T-helper 1 cell (primary cell): ENCODE measurements at places on chromosomes 5 and 9.

DNA sequence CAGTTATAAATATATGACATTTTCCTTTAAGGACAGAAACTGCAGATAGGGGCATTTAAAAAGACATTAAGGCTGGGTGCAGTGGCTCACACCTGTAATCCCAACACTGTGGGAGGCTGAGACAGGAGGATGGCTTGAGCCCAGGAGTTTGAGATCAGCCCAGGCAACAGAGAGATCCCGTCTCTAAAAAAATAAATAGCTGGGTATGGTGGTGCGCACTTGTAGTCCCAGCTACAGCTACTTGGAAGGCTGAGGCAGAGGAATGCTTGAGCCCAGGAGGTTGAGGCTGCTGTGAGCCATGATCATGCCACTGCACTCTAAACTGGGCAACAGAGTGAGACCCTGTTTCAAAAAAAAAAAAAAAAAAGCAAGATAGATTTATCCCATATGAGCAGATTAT is 63.6 kb downstream of the CSNK1A1 start:
- DNase-seq, result no peak

DNA sequence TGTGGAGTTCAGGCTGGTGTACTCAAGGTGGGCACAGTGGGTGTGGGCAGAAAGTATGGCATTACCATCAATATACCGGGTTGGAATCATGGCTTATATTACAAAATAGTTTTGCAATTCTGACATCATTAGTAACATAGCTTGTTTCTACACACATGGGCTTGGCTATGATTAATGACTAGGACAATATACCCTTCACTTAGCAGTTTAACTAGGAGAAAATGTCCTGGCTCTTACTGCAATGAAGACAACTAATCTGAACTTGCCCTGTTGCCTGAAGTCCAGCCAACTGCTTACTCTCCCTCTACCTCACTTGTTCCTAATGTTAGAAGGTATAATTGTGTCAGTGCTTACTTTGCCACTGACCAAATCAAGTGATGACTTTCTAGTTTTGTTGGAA is 612.5 kb downstream of the EFNA5 start:
- DNase-seq, result no peak

GRCh38 chr9:78462611-78463010 is 165.7 kb downstream of the PSAT1 start:
- DNase-seq, result no peak

DNA sequence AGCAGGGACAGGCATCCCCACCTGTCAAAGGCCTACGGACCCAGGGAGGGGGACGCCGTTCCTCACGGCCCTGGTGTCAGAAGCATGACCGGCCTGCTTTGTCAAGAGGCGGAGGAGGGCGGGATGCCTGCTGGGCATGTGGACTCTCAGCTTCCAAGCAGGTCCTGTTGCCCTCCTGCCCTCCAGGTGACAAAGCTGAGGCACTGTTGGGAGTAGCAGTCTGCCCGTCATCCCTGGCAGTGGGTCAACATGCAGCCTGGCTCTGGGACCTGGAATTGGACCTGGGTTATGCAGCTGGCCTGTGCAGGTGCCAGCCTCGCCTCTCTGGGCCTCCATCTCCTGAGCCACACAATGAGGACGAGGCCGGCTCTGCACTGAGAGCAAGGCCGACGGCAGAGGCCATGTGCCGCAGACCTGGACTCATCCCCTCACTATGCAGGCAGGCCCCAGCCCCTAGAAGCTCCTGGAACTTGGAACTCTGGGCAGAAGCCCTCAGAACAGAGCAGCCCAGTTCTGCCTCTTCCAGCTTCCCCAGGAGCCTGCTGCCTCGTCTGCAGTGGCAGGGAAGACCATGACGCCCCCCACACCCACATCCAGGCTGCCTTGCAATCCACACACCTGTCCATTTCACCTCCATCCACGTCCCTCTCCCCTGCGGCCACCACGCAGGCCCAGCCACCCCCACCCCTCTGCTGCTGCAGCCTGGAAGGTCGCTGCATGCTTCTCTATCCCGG is 20.8 kb upstream of the FCN1 start:
- DNase-seq, result no peak

- DNase-seq, result no peak
Measured at GRCh38 chr9:112135706-112136105, 39.4 kb downstream of the SUSD1 start.

- no peak for DNase-seq
Measured at GRCh38 chr5:177131019-177131320, 2.6 kb upstream of the NSD1 start.

DNA sequence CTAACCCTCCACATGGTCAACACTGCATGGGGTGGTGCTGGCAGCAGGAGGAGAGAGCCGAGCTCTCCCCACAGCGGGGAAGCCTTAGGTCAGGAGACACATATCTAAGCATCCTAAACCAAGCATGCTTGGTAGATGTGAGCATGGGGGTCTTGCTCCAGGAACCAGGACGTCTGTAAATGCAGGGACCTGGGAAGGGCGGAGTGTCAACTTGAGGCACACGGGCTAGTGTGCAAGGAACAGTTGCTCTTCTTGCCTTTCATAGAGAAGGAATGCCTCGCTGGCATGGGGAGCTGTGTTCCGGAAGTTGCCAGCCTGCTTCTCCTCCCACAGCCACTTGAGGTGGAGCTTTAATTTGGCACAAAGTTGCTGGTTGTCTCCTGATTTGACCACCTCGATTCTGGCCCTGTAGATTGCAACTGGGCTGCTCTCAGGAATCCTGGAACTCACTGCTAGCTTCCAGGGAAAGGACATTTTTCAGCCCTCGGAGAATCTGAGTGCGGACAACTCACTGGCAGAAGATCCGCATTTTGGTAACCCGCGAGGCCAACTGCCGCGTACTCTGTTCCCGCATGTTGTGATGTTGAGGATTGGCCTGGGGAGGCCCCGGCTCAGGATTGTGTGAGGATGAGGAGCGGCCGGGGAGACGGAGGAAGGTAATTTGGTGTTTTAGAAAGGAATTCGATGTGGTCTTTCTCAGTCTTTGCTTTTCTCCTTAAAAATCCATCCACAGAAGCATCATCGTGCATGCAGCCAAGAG is 370.3 kb upstream of the IRX1 start:
- DNase-seq, result no peak

DNA sequence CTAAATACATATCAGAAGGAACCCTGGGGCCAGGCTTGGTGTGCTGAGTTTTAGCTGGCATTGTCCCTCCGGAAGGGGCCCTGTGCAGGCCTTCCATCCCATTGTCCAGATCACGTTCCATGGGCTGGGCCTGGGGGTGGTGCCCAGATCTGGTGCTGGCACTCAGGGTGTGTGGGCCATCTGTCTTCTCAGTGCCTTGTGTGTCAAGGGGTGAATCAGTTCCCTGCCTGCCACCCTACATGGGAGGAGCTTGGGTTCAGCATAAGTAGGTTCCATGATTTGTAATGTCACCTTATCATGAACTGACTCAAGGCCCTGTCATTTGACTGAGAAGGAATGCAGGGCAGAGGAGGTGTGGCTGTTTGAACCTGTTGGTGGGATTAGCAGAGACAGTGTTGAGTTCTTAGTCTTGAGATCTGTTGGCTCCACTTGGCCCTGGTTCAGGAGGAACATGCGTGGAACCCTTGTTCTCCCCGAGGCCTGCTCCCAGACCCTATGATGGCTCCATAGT is 176.8 kb downstream of the MACROH2A1 start:
- no peak for DNase-seq

DNA sequence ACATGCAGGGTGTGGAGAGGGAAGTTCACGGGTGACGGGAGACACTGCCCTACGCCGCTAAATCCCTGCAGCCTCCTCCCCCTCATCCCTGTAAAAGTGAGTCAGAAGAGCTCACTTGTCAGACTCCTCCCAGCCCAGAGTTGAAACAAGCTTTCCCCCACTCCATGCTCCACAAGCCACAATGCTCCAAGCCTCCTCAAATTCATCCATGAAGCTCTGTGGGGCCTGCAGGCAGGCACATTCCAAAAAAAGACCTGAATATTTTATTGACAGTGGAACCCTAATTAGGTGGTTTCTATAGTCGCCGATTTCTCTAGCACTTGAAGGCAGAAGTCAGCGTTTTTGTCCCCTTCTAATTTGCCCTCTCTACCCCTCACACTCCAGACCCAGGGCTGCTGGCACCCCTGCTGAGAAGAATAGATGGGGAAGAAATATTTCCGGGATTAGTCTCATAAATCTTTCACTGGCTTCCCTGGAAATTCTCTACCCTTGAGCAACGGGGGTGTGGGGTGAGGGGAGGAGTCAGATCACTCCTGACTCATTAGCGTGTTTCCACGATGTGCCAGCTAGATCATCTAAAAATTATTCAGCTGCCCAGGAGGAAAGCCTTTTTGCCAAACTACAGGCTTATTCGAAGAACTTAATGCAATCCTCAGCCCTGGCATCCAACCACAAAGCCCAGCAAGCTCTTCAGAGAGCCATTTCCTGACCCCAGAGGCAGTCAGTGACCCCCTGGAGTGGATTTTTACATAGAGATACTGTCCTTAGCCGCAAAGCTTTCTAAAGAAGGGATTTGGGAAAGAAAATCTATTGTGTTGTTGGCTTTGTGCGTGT is 97.1 kb downstream of the ENC1 start:
- no peak for DNase-seq

DNA sequence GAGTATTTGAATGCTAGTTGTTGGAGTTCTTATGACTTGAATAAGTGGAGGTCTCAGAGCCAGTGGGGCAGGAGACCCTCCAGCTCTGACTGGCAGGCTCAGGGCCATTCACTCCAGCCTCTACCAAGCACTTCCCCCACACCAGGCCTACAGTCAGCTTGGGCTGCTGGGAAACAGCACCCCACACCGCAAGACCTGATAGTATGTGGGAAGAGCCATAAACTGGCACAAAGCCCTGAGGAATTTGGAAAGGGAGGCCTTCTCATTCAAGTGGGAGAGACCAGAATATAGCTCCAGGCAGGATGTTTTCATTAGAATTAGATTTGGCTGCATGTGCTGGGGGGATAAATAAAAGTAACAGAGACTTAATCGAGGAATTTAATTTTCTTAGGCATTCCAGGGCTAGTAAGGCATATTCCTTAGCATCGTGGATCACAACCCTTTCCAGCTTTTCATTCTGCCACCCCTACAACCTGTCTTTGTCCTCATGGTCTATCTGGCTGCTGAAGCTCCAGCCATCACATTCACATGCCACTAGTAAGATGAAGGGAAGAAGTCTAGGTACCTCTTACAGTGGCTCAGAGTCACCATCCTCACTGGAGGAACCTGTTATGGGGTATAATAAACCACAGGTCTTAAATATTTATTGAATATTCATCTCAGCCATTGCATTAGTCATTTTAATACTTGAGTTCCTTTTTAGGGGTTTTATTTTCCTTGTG is 47.5 kb downstream of the TMOD1 start:
- no peak for DNase-seq

DNA sequence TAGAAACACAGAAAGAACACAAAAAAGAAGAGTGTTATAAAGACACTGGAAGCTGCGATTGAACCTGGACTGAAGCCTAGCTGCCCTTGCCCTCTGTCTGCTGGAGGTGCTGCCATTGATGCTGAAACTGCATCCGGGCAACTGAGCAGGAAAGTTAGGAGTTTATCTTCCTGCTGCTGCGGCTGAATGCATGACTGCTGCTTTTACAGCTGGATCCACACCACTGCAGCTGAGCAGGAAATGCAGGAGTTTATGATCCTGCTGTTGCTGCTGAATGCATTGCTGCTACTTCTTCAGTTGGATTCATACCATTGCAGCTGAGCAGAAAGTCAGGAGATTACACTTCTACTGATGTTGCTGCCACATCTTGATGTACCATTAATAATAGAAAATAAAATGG is 21.8 kb upstream of the JAKMIP2 start:
- no peak for DNase-seq

DNA sequence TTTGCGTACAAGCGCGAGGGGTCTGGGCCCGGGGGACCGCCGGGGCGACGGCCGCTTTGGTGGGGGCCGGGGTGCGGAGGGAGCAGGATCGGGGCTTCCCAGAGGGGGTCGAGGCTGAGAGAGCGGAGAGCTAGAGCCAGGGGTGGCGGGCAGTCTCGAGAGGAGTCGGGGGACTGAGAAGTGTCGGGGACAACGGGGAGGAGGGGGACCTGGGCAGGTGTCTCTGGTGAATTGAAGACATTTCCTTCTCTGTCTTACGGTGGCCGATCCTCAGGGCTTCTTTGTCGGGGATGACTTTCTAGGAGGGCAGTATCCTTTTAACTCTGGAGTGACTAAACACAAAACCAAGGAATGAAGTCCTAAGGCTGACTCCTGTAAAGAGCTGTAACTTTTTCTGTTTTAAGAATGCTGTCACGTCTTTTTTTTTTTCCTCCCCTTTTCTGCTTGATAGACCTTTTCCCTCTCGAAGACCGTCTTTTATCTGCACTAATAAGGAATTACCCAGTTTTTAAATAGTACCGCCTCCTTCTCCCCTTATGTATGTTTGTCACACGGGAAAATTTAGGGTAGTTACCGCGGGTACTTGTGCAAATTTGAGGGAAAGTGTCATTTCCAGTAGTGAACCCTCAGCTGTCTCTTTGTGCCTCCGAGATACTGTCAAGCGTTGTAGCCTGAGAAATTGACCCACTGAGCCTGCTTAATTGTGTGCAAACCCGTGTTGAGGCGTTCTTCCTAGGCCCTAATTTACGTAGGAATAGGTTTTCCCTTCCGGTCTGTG is 822 bp downstream of the DENND4C start:
- peak; percentile 18 for DNase-seq

GRCh38 chr5:124089578-124089977 is 577.6 kb downstream of the CSNK1G3 start:
- DNase-seq, result no peak

DNA sequence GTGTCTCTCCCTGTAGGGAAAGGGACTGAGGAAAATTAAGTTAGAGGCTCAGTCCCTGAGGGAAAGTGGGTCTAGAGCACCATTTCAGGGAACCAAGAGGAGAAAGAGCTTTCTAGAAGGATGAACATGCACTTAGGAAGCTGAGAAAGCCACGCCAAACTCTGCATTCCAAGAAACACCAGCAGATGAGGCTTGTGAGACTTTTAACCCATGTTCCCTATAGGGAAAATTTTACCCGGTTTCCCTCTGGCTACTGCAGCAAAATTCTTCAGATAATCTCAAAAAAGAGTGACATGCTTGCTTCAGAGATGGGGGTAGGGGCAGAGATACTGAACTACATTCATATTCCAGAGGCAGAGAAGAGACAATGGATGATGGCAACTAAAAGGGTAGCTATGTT is 8.6 kb downstream of the TLN1 start:
- DNase-seq, result no peak

DNA sequence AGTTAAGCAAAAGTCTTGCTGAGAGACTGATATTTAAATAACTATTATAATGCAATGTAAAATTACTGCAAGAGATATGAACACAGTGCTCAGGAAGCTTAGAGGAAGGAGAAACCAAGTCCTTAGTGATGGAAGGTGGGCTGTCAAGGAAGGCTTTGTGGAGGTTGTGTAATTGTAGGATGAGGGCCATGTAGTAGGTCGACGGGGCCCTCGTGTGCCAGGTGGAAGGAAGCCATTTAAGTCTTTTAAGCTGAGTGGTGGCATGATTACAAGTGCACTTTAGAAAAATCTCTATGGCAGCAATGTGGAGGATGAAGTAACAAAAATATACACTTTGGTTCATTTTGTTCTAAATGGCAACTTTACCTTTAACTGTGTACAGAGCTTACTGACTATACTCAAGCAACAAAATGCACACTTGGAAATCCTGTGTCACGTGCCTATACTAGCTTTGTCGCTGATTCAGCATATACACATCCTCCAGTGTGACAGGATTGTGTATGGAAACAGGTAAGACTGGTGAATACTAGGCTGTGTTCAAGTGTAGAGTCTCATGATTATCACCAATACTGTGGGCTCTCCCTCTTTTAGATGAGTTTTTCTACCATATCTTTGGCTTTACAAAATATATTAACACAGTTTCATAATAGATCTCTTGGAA is 78.6 kb downstream of the TMC1 start:
- no peak for DNase-seq

- no peak for DNase-seq
Measured at GRCh38 chr9:130319300-130319699, 53.7 kb downstream of the HMCN2 start.

- DNase-seq, result no peak
Measured at GRCh38 chr9:22650145-22650544, 203.5 kb downstream of the DMRTA1 start.
